ENCODE measurements at places on chromosomes 11 and 22. TPM values are rescaled to one million over a fixed set of nuclear protein-coding genes. Genes with fewer than 3 reads are reported as not detected.

The TESMIN gene
- total RNA-seq: 61.1 TPM

The OSM gene
- not detected for total RNA-seq

DNA sequence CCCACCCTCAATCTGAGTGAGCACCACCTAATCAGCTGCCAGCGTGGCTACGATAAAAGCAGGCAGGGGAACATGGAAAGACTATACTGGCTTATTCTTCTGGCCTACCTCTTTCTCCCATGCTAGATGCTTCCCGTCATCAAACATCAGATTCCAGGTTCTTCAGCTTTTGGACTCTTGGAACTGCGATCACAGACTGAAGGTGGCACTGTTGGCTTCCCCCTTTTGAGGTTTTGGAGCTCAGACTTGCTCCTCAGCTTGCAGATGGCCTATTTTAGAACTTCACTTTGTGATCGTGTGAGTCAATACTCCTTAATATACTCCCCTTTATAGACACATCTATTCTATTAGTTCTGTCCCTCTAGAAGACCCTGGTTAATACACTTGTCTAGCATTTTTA is 543.7 kb upstream of the RAG2 start:
- no peak for DNase-seq
- no peak overlapping the region for H3K27ac ChIP-seq
- H3K4me3 ChIP-seq: no peak overlapping the region
- no peaks in the 10 kb centered on the region for H3K27me3 ChIP-seq

GRCh38 chr11:12723421-12724300 is 49.4 kb downstream of the TEAD1 start:
- no peak overlapping the region for H3K4me3 ChIP-seq
- no peak for DNase-seq
- no peaks in the 10 kb centered on the region for H3K36me3 ChIP-seq
- peaks cover 38% of the 10 kb centered on the region for H3K4me1 ChIP-seq

The TIGD3 gene
- 0.88 TPM for total RNA-seq

DNA sequence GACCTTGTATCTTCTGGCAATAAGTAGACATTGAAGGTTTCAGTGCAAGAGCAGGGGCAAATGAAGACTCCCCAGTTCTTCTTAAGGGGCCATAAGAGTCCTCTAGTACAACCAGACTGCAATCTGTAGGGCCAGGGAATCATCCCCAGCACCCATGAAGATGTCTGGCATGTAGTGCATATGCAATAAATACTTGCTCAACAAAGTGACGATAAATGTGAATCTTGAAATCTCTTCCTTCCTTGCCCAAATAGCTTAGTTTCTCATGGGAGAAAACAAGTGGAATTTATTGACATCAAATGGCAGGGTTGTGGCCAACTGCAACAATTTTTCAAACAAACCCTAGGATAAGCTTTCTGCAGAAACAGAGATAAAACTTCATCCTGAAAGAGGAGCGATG is 107.6 kb downstream of the ABTB2 start:
- peaks cover 2% of the 10 kb centered on the region for H3K4me1 ChIP-seq
- DNase-seq: no peak
- H3K4me3 ChIP-seq: no peak overlapping the region
- no peaks in the 10 kb centered on the region for H3K36me3 ChIP-seq
- H3K27me3 ChIP-seq: no peaks in the 10 kb centered on the region

DNA sequence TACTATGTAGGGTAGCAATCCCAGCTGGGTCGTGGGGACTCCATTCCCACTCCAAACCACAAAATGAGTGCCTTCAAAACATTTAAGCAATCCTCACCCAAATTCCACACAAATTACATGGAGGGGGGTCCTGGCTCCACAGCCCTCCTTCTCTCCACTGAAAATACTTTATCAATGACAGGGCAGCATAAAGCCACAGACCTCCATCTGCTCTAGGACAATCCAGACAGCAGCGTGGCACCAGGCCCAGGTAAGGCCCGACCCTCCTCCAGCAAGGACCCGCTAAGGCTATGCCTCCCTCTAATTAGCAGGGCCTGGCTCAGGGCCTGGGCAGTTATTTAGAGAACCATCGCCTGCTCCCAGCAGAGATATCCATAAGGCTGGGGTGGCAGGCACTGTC is at the start of gene PANX3:
Gene PANX3 (plus strand): TSS at position 365 of the 400 bp plus-strand sequence. CDS start 129 bp downstream, outside the sequence.
- H3K4me3 ChIP-seq: no peak within 1 kb of the TSS
- H3K27ac ChIP-seq: no peak within 1 kb of the TSS
- no peaks in the 10 kb centered on the region for H3K4me1 ChIP-seq

The DRD2 gene
- total RNA-seq: 1.1 TPM

The CYB5R2 gene
- 50.4 TPM for total RNA-seq

The VWCE gene
- total RNA-seq: 12.3 TPM

The PIM3 gene
- total RNA-seq: 31.2 TPM

GRCh38 chr11:13209379-13209778 is 68.2 kb upstream of the BMAL1 start:
- H3K36me3 ChIP-seq: no peaks in the 10 kb centered on the region
- H3K27me3 ChIP-seq: peaks cover 1% of the 10 kb centered on the region
- no peak for DNase-seq
- H3K27ac ChIP-seq: no peak overlapping the region

DNA sequence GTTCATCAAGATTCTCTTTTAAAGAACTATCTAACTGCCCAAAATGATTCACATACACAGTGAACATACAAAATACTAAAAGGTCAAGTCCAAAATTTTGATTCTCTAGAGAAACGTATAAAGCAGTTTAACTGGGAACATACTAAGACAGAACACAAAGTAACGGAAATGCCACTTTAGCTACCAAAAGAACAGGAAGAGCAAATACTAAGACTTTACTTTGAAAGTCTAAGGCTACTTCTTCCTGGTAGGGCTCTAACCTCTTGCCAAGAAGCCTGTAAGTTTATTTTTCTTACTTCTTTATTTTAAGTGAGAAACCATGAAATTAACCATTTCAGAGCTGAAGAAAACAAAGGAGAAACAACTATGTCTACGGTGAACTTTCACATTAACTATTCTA is 6.2 kb downstream of the PICALM start:
- H3K4me3 ChIP-seq: no peak overlapping the region
- no peaks in the 10 kb centered on the region for H3K36me3 ChIP-seq
- H3K4me1 ChIP-seq: no peaks in the 10 kb centered on the region

The SLC37A2 gene
- 1.1 TPM for total RNA-seq

- peak within 1 kb of the TSS; percentile 57 for H3K27ac ChIP-seq
- peak within 1 kb of the TSS; percentile 82 for H3K4me3 ChIP-seq
- H3K27me3 ChIP-seq: peaks cover 1% of the 10 kb centered on the region
- peaks cover 2% of the 10 kb centered on the region for H3K36me3 ChIP-seq
- DNase-seq: peak; percentile 86
Observed at GRCh38 chr11:61294717-61295595, at the start of gene VWCE. Gene VWCE, minus strand, starts transcription at chr11:61295316. Its CDS starts 279 bp downstream, at chr11:61295037.

The GNAZ gene
- total RNA-seq: 9.6 TPM

DNA sequence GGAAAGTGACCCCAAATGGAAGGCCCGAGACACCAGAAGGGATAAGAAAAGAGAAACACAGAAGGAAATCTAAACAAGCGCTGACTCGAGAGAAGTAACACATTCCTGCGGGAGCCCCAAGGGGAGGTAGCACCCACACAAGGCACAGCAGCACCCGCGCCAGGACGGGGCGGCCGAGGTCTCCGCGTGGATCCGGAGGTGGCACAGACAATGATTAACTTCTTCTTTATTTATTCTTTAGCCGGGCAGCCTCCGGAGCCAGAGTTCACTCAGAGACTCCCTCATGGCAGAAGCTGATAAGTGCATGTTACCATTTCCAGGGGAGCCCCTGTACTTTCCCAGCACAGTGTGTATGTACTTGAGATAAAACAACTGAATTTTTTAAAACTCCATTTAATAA is 5.1 kb downstream of the TOLLIP start:
- peaks cover 3% of the 10 kb centered on the region for H3K4me1 ChIP-seq
- no peaks in the 10 kb centered on the region for H3K36me3 ChIP-seq
- no peak for DNase-seq
- H3K27ac ChIP-seq: no peak overlapping the region

DNA sequence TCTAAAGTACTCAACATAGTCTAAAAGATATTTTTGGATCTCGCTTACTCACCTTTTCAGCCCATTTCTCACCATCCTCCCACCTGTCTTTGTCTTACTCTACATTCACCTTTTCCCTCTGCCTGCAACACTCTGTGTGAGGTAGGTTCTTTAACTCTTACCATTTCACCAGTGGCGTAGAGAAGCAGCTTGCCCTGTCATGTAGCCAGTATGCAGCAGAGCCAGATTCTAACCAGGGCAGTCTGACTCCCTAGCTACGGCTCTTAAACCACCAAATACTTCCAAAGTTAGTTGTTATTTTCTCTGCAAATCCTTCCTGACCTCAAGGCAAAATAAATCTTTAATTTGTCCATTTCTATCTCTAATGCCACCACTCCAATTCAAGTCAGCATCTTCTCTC is 7.5 kb downstream of the ALG8 start:
- no peaks in the 10 kb centered on the region for H3K4me1 ChIP-seq
- H3K36me3 ChIP-seq: peaks cover 8% of the 10 kb centered on the region
- DNase-seq: no peak
- H3K27ac ChIP-seq: no peak overlapping the region
- H3K4me3 ChIP-seq: no peak overlapping the region

DNA sequence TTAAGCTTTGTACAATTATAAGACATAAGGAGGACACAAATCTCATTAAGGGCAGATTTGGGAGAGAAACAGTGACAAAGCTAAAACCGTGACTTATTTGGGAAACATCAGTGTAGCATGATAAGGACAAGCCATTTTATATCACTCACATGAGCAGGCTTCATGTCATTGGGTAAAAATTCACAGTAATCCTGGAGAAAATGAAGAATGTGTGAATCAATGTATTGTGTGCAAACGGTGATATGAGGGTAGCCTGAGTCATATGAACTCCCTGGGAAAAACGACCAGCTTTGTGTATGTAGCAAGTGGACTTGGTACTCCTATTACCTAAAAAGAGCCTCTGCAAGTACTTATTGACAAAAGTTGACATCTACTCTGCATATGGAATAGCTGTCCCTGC is 6.0 kb upstream of the TRIM34 start:
- H3K4me3 ChIP-seq: no peak overlapping the region
- no peak for DNase-seq
- H3K36me3 ChIP-seq: no peaks in the 10 kb centered on the region
- no peaks in the 10 kb centered on the region for H3K27me3 ChIP-seq
- H3K27ac ChIP-seq: no peak overlapping the region

GRCh38 chr11:72573072-72573854 is 101.0 kb downstream of the PDE2A start:
- H3K27me3 ChIP-seq: no peaks in the 10 kb centered on the region
- no peaks in the 10 kb centered on the region for H3K36me3 ChIP-seq
- DNase-seq: peak; percentile 85
- no peak overlapping the region for H3K4me3 ChIP-seq
- H3K27ac ChIP-seq: no peak overlapping the region
- H3K4me1 ChIP-seq: no peaks in the 10 kb centered on the region

- H3K4me3 ChIP-seq: peak overlapping the region; percentile 46
- no peak overlapping the region for H3K27ac ChIP-seq
- no peaks in the 10 kb centered on the region for H3K36me3 ChIP-seq
- no peak for DNase-seq
Observed at GRCh38 chr22:29912605-29913398, 29.8 kb downstream of the MTMR3 start.

DNA sequence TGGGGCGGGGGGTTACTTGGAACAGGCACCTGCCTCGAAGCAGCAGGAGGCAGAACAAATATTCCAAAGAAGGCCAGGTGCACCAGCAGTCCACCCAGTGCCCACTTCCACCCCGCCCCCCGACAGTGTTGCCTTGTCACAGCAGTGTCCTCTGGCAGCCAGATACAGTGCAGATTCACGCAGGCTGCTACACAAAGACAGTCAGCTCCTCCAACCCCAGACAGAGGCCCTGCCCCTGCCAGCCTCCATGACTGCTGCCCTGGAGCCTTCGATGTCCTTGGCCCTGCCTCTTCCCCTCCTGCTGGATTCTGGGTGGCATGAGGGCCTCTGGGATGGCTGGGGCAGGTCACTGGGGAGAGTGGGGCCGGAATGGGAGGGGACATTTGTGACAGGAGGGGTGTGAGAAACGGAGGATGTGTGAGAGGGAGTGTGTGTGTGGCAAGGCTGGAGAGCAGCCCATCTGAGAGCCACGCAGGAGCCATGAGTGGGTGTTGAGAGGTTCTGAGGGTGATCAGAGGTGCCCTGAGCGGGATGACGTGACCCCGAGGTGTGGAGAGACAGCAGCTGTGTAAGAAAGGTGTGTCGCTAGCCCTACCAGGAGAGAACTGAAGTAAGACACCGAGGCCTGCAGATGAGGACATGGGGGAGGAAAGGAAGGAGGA is 173.7 kb downstream of the CEP164 start:
- H3K36me3 ChIP-seq: no peaks in the 10 kb centered on the region
- H3K4me3 ChIP-seq: no peak overlapping the region
- no peak for DNase-seq
- peaks cover 11% of the 10 kb centered on the region for H3K4me1 ChIP-seq
- no peaks in the 10 kb centered on the region for H3K27me3 ChIP-seq
- no peak overlapping the region for H3K27ac ChIP-seq

The OR5B21 gene
- total RNA-seq: not detected

DNA sequence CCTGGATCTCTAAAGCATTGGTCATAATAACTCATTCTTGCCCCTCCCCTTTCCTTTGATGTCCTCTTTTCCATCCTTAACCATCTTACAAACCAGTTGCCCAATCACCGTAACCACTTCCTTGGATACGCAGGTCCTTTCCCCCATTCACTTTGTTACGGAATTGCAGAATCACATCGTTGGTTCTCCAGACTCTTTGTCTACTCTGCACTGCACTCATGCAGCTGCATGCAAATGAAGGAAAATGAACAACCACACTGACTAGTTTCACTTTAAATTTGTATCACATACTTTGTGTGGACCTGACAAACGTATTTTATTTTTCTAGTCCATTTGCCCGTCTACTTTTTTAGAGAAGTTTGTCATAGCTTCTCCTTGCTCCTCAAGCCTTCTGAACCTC is 69.9 kb downstream of the SLC5A12 start:
- DNase-seq: no peak
- H3K27me3 ChIP-seq: no peaks in the 10 kb centered on the region
- H3K36me3 ChIP-seq: no peaks in the 10 kb centered on the region
- no peak overlapping the region for H3K27ac ChIP-seq
- H3K4me3 ChIP-seq: no peak overlapping the region

- H3K27me3 ChIP-seq: no peaks in the 10 kb centered on the region
- DNase-seq: no peak
- H3K4me3 ChIP-seq: peak overlapping the region; percentile 94
- peaks cover 30% of the 10 kb centered on the region for H3K36me3 ChIP-seq
Observed at GRCh38 chr22:29267462-29267857, 321 bp downstream of the RHBDD3 start.

- H3K27me3 ChIP-seq: peaks cover 2% of the 10 kb centered on the region
- H3K4me1 ChIP-seq: peaks cover 32% of the 10 kb centered on the region
- H3K4me3 ChIP-seq: no peak overlapping the region
- peak overlapping the region; percentile 43 for H3K27ac ChIP-seq
- DNase-seq: no peak
- H3K36me3 ChIP-seq: no peaks in the 10 kb centered on the region
Observed at GRCh38 chr22:42364604-42365110, 67.5 kb downstream of the NFAM1 start.

DNA sequence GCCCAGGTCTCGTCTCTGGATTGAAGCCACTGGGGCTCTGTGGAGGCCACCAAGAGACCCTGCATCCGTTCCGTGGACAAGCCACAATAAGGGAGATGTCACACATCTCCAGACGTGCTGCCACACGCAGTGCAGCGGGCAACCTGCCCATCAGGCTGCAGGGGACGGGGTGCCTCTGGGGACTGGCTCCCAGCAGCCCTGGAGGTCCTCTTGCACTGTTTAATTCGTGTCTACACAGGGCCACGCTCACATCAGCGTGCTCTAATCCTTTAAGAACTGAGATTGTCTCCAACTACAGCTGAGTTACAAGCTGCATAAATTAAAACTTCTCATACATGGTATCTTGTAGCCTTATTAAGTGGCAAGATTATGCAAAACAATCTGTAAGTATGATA is 1232.2 kb downstream of the BRD1 start:
- no peak overlapping the region for H3K27ac ChIP-seq
- no peaks in the 10 kb centered on the region for H3K4me1 ChIP-seq
- no peak for DNase-seq

The TRIM6 gene
- total RNA-seq: 20.6 TPM

All from H1 (cell line).